ENCODE measurements at places on chromosomes 4 and X. TPM values are rescaled to one million over a fixed set of nuclear protein-coding genes. Genes with fewer than 3 reads are reported as not detected.
A peak's percentile ranks its signal among the peaks of the same experiment; 100 is the strongest.

The TBX22 gene
- total RNA-seq, result not detected

The PLXNA3 gene
- 36.5 TPM for total RNA-seq

DNA sequence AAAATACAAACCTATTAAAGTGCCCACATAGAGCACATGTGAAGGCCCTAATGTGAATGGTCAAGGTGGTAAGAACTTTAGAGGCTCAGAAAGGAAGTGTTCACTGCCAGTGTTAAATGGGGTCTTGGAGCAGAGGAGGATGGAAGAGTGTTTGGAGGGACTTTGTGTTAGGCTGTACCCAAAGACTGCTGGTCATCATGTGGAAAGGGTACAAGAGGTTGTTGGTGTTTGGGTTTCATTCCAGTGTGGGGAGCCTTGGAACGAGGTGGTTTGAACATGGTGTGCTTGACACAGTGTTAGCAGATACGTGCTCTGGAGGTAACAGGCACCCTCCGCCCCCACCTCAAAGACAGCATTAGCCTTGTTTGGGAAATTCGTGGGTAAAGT is 73.1 kb downstream of the RAPGEF2 start:
- DNase-seq, result no peak
- H3K27me3 ChIP-seq, result no peaks in the 10 kb centered on the region
- peak overlapping the region; percentile 49 for H3K4me3 ChIP-seq
- no peak overlapping the region for H3K27ac ChIP-seq
- H3K4me1 ChIP-seq, result peaks cover 60% of the 10 kb centered on the region
- no peaks in the 10 kb centered on the region for H3K36me3 ChIP-seq

- H3K4me1 ChIP-seq, result no peaks in the 10 kb centered on the region
- H3K36me3 ChIP-seq, result no peaks in the 10 kb centered on the region
- H3K27me3 ChIP-seq, result no peaks in the 10 kb centered on the region
- no peak for DNase-seq
- no peak overlapping the region for H3K27ac ChIP-seq
Measured at GRCh38 chrX:147478899-147479298, 432.8 kb upstream of the FMR1 start.

DNA sequence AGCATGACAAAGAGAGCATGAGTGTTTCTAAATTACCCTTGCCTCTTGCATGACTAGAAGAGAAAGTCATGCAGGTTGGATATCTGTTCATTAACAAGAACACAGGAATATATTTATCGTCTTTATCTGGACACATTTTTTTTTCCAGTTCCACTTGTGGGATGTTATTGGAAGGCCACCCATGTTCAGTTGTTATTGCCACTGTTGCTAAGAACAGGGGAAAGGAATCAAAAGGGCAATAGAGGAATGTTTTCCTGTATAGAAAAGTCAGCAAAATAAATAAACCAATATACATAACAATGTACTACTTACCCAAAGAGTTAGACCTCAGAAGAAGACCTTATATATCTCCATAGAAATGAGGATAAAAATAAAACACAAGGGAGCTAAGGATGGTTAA is 270.1 kb downstream of the QDPR start:
- no peaks in the 10 kb centered on the region for H3K4me1 ChIP-seq
- H3K27ac ChIP-seq, result no peak overlapping the region
- H3K27me3 ChIP-seq, result peaks cover 2% of the 10 kb centered on the region
- no peak for DNase-seq
- H3K4me3 ChIP-seq, result no peak overlapping the region
- H3K36me3 ChIP-seq, result no peaks in the 10 kb centered on the region

DNA sequence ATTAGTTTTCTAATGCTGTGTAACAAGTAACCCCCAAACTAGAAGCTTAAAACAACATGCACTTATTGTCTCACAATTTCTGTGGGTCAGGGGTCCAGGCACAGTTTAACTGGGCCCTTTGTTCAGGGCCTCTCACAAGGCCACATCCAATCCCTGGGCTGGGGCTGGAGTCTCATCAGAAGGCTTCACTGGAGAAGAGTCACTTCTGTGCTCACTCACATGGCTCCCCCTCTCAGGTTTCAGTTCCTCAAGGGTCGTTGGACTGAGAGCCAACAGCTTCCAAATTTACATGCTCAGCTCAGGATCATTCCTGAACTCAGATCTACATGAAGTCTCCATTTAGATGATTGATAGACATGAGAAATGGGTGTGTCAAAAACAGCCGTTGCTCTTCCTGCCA is 77.1 kb downstream of the EVC start:
- H3K36me3 ChIP-seq, result no peaks in the 10 kb centered on the region
- H3K4me1 ChIP-seq, result no peaks in the 10 kb centered on the region
- no peak for DNase-seq

- H3K27ac ChIP-seq, result no peak overlapping the region
- no peaks in the 10 kb centered on the region for H3K36me3 ChIP-seq
- DNase-seq, result peak; percentile 61
- peaks cover 23% of the 10 kb centered on the region for H3K4me1 ChIP-seq
- H3K4me3 ChIP-seq, result no peak overlapping the region
Measured at GRCh38 chrX:53284684-53285447, 3.5 kb upstream of the IQSEC2 start.

- no peaks in the 10 kb centered on the region for H3K27me3 ChIP-seq
- no peaks in the 10 kb centered on the region for H3K36me3 ChIP-seq
- H3K4me3 ChIP-seq, result no peak overlapping the region
Measured at GRCh38 chr4:5409972-5410618, 298.3 kb downstream of the EVC2 start.

DNA sequence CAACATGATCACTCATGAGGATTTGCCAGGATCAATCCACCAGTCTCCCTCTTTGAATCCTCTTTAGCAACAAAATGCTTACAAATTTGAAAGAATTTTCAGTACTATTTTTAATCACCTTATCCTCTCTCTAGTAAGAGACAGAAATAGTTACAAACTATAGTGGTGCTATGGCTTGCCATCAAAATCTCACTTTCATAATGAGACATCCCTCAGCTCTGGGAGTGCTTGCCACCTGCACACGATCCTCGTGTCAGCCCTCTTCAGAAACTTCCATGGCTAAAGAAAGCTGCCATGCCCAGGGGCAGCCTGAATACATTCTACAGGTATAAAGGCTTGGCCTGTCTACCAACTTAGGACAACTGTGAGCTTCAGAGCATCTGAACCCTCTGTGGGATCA is 5.1 kb upstream of the DHX15 start:
- peaks cover 6% of the 10 kb centered on the region for H3K36me3 ChIP-seq
- no peak overlapping the region for H3K4me3 ChIP-seq
- peaks cover 5% of the 10 kb centered on the region for H3K27me3 ChIP-seq
- peaks cover 3% of the 10 kb centered on the region for H3K4me1 ChIP-seq

DNA sequence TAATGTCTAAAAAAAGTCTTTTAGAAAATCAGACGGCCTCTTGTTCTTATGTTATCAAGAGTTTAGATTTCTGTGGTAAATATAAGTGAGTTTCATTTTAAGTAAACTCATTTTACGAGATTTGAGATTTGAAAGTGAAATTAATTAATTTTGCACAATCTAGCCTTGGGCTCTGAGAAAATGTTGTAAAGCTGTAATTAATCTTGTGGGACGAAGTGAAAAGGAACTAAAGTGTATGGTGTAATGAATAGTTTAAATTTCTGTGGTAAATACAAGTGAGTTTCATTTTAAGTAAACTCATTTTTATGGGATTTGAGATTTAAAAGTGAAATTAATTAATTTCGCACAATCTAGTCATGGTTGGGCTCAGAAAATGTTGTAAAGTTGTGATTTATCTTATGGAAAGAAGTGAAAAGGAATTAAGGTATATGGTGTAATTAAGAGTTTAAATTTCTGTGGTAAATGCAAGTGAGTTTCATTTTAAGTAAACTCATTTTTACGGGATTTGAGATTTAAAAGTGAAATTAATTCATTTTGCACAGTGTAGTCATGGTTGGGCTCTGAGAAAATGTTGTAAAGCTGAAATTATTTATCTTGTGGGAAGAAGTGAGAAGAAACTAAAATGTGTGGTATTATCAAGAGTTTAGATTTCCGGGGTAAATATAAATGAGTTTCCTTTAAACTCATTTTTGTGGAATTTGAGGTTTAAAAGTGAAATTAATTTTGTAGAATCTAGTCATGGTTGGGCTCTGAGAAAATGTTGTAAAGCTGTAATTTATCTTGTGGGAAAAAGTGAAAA is 1.6 kb downstream of the SCML1 start:
- H3K36me3 ChIP-seq, result no peaks in the 10 kb centered on the region
- peak overlapping the region; percentile 76 for H3K4me3 ChIP-seq
- H3K27me3 ChIP-seq, result no peaks in the 10 kb centered on the region

DNA sequence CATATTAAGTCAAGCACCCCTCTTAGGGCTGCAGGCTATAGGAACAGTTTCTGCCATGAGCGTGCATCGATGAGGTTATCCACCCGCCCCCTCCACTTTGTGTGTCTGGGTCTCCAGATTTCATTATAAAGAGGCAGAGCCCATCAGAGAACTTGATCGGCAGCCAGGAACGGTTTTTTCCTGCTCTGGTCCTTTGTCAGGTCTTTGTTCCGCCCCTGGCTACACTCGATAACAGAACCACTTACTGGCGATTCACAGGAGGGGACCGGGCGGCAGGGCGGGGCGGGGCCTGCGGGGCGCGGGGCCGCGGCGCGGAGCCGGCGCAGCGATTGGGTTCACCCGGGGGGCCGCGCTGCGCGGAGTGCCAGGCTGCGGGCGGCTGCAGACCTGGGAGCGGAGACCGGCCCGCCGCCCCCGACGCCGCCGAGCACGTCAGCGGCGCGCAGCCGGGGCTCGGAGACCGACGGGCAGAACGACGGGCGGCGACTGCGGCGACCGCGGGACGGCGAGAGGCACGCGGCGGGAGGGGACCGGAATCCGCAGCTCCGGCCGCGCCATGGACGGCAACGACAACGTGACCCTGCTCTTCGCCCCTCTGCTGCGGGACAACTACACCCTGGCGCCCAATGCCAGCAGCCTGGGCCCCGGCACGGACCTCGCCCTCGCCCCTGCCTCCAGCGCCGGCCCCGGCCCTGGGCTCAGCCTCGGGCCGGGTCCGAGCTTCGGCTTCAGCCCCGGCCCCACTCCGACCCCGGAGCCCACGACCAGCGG is at the start of gene SLC10A4:
TSS of gene SLC10A4 (plus strand) at position 338 of the 771 bp plus-strand sequence. CDS start at position 557, 219 bp downstream.
- DNase-seq, result no peak
- H3K4me3 ChIP-seq, result peak within 1 kb of the TSS; percentile 55
- no peaks in the 10 kb centered on the region for H3K36me3 ChIP-seq
- H3K4me1 ChIP-seq, result peaks cover 9% of the 10 kb centered on the region

DNA sequence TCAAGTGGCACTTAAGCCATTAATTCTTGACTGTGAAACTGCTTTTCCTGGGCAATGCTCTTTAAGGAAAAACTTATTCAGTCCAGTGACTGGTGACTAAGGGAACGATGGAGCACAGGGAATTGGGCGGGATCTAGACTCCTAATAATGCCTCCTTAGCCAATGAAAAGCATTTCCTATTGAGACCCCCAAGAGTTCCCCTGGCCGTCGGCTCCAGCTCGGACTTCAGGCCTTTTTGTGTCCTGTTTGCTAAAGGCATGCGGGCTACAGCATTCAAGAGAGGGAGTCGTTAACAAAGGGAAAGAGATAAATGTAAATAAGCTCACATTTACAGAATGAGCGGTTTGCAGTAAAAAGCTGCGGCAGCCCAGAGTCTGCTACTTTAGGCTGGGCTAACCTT is at the start of gene LPAR4:
TSS of gene LPAR4 (plus strand) at position 232 of the 400 bp plus-strand sequence. CDS start 7,150 bp downstream, outside the sequence.
- no peaks in the 10 kb centered on the region for H3K36me3 ChIP-seq
- H3K4me3 ChIP-seq, result no peak within 1 kb of the TSS
- DNase-seq, result no peak
- no peaks in the 10 kb centered on the region for H3K27me3 ChIP-seq
- peaks cover 3% of the 10 kb centered on the region for H3K4me1 ChIP-seq

DNA sequence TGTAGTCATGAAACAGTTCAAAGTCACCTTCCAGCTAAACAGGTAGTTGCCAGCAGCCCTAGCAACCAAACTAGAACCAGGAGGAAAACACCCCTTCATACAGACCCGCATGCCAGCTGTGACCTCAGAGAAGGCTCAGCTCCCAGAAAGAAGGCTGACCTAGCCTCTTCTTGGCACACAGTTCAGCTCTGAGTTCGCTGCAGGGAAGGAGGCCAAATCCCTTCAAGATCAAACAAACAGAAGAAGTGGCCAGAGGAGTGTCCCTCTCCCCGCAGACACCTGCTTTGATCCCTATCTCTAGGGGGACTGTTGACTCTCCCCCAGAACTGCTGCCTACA is 56.0 kb downstream of the HADH start:
- no peaks in the 10 kb centered on the region for H3K27me3 ChIP-seq
- peak overlapping the region; percentile 72 for H3K27ac ChIP-seq
- H3K4me3 ChIP-seq, result no peak overlapping the region

DNA sequence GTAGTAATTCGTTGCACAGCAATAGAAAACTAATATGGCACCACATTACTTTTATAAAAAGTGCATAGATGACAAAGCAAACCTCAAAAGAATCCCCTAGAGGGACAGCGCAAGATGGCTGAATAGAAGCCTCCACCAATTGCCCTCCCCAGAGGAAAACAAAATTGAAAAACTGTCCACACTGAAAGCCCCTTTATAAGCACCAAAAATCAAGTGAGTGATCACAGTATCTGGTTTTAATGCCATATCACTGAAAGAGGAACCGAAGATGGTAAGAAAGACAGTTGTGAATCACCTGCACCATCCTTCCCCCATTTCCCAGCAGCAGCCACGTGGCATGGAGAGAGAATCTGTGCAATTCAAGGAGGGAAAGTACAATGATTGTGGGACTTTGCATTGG is 522.2 kb downstream of the GLUD2 start:
- no peak overlapping the region for H3K27ac ChIP-seq
- no peaks in the 10 kb centered on the region for H3K36me3 ChIP-seq
- no peak overlapping the region for H3K4me3 ChIP-seq
- DNase-seq, result no peak
- H3K27me3 ChIP-seq, result no peaks in the 10 kb centered on the region
- H3K4me1 ChIP-seq, result no peaks in the 10 kb centered on the region

DNA sequence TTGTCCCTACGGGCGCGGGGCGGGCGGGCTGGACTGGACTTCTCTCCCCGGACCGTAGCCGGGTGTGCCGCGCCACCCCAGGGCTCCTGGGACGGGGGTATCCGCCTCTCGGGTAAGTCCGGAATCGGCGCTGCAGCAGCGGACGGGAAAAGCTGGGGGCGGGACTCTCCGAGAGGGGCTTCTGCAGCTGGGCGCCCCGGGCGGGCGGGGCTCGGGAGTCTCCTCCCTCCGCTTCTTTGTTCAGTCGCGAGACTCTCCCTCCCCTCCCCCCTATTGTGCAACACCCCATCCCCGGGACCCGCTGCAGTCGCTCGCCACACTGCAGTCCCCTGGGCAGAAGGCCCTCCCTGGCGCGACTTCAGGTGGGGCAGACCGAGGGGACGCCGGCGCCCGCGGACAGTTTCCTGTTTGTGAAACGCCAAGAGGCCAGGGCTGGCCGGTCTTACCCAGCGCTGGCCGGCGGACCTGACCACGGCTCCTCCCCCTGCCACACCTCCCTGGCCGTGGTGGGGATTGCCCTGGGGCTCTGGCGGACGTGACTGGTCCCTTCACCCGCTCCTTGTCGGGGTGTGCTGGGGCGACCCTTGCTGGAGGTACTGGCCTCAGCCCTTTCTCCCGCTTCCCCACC is 966 bp downstream of the CCNG2 start:
- peak overlapping the region; percentile 97 for H3K27ac ChIP-seq
- H3K27me3 ChIP-seq, result no peaks in the 10 kb centered on the region
- peak overlapping the region; percentile 93 for H3K4me3 ChIP-seq
- H3K36me3 ChIP-seq, result peaks cover 29% of the 10 kb centered on the region

DNA sequence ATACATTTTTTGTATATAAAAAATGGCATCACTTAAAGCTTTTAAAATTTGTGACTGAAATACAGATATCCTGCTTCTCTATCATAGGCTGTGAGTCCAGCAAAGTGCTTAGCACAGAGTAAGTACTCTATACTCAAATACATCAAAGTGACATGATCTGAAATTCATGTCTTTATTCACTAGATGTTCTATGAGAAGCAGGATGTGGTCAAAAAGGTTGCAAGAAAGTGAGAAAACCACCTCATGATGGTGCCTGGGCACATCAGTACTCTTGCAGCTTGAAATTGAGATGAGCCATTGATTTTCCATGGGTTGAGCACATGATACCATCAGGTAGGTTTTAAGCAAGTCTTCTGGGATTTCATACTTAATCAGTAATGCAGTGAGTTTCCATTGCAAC is 20.4 kb upstream of the SFRP2 start:
- H3K4me3 ChIP-seq, result no peak overlapping the region
- DNase-seq, result peak; percentile 63
- H3K36me3 ChIP-seq, result no peaks in the 10 kb centered on the region
- H3K4me1 ChIP-seq, result peaks cover 28% of the 10 kb centered on the region
- H3K27ac ChIP-seq, result peak overlapping the region; percentile 50

All from activated CD8-positive, alpha-beta T cell treated with anti-CD3 and anti-CD28 coated beads for 36 hours (primary cell).